ENCODE measurements at places on chromosomes 12 and 14.

- no peak for DNase-seq
Observed at GRCh38 chr12:46675736-46676135, 150.1 kb downstream of the SLC38A4 start.

GRCh38 chr14:20587489-20588154, at the start of gene RNASE11:
Gene RNASE11 (minus strand): TSS chr14:20588001.
- no peak for DNase-seq

- no peak for DNase-seq
Observed at GRCh38 chr12:128908254-128908653, 55.0 kb downstream of the GLT1D1 start.

DNA sequence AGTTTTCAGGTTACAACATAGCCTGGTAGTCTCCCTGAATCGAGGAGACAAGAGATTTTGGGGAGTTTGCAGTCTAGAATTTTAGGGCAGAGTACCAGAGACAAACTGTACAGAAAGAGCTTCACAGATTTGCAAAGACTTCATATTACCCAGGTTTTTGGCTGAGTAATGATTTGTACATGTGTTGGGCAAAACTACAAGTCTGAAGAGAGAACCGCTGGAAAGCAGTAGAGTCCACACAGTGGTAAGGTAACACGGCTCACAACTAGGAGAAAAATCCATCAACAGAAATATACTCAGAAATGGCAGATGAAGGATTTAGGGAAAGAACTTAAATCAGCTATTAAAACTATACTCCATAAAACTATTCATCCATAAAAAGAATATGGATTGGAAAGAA, 25.7 kb downstream of the FBXO33 start:
- no peak for DNase-seq

- no peak for DNase-seq
Observed at GRCh38 chr12:58995666-58996363, 75.5 kb upstream of the LRIG3 start.

GRCh38 chr12:109110988-109111495, 5.3 kb upstream of the ACACB start:
- no peak for DNase-seq

DNA sequence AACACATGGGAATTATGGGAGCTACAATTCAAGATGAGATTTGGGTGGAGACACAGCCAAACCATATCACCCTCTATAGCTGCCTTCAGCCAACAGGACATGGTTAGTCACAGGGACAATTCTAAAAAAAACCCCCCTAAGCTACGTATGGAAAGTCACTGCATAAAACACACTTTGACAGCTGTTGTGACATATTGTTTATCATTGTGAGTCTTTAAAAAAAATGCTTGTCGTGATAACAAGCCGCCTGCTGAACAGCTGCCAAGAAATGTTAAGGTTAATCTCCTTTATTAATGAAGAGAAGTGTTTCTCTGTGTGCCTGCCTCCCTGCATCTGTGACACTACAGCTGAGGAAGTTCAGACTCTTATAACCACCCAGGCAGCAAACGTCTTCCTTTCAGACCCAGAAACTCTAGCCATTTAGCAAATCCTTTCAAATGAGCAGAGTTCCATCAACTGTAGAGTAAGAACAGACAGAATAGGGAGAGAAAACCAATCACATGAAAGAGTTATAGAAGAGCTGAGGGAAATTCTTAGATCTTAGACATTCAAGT, 1459.6 kb upstream of the TMEM132C start:
- no peak for DNase-seq

DNA sequence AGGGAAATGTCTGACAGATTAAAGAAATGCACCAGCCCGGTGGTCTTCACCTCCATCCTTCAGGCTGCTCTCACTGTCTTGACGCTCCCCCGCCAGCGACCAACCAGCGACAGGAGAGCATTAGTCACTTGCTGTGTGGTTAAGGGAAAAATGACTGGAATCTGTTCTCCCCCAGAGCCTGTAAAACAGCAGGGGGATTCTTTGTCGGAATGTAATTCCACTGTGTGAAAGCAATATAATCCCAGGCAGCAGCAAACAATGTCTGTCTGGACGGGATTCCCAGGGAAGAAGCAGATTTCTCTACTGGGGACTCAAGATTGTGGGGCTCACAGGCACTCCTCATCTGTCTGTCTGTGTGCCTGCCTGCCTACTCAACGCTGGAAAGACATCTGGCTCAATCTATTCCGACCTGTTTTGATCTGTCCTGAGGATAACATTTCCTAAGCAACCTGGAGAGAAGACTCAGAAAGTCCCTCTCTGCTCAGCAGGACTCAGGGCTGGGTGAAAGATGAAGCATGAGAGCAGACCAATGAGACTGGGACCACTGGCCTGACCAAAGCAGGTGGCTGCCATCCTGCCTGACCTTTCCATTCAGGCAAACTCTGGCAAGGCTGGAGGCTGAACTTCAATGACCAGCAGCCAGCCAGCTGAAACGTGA, 54.6 kb downstream of the NUAK1 start:
- no peak for DNase-seq

GRCh38 chr12:99386907-99387306, 260.6 kb upstream of the GARIN6 start:
- DNase-seq: no peak

DNA sequence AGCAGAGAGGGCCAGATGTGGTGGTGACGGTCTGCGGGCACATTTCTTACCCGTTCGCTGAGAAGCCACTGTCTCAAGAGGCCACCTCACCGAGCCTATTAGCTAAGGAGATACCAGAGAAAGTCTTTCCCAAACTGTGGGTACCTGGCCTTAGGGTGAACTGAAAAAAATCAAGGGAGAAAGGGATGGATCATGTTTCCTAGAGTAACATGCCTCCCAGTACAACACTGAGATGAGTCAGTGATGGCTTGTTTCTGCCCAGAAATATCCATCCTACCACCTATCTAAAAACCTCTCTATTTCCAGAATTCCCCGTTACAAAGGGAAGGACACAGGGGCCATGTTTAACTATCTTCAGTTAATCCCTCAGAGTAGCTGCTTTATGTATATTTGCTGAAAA, 83.7 kb downstream of the LMNTD1 start:
- DNase-seq: no peak

- no peak for DNase-seq
Observed at GRCh38 chr12:27305673-27306456, 26.8 kb upstream of the BMAL2 start.

GRCh38 chr12:105221583-105222283, 14.2 kb downstream of the APPL2 start:
- DNase-seq: no peak

DNA sequence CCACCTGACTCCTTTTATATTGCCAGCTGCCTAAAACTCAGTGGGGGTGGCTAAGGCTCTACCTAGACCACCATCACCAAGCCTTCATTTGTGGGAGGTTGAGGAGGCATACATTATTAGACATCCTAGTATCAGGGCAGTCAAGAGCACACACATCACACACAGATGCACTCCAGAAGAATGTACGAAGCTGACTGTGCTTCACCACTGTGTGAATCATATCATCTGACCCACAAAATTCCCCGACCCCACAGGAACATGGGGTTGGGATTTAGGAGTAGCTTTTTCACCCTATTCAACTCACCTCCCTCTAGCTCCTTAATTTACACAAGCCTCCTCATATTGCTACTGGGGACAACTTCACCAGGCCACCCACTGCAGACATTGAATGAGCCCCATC, 64.8 kb upstream of the BDKRB2 start:
- DNase-seq: no peak

GRCh38 chr14:61803755-61804154, 41.5 kb downstream of the SNAPC1 start:
- DNase-seq: no peak

GRCh38 chr14:61466249-61466904, 145.0 kb downstream of the PRKCH start:
- no peak for DNase-seq

DNA sequence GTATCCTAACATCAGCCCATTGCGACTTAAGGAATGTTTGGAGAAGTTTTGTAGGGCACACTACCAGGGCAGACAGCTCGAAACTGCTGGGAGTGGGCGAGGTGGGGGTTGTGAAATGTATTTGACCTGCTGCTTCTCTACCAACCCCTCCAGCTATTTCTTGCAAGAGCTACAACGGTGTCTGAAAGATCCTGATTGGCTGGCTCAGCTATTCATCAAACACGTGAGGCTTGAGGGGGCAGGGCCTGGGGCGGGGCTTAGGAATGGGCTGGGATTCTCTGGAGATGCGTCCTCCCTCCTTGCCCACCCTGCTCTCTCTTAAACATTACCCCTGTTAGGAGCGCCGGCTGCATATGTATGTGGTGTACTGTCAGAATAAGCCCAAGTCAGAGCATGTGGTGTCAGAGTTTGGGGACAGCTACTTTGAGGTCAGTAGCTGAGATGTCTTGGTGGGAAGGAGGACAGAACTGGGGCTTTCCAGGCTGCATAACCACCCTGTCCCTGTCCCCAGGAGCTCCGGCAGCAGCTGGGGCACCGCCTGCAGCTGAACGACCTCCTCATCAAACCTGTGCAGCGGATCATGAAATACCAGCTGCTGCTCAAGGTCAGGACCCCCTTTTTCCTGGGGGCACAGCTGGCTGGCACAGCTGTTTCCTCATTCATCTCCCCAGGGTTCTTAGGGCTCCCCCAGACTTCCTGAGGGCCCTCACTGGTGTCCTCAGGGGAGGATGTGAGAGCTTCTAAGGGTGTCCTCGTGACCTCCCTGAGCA, 3.1 kb downstream of the ARHGEF25 start:
- DNase-seq: no peak

DNA sequence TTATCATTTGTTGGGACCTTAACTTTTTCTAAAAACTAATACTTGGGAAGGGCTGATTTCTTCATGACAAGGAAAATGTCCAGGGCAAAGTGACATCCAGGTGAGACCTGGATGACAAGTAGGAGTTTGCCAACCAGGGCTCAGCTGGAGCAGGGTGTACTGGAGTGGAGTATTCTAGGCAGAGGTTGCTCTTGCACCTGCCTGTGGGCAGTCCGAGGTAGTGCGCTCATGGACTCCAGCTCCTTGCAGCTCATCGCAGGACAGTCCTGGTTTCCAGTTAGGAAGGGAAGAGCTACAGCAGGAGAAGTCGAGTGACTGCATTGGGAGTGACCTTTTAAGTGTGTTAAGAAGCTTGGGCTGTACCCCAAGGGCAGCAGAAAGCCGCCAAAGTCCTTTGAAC, 175.9 kb downstream of the PELI2 start:
- DNase-seq: no peak

GRCh38 chr14:37603688-37604251, 8.3 kb downstream of the TTC6 start:
- DNase-seq: no peak

GRCh38 chr12:39993268-39993667, 112.6 kb downstream of the SLC2A13 start:
- DNase-seq: no peak

DNA sequence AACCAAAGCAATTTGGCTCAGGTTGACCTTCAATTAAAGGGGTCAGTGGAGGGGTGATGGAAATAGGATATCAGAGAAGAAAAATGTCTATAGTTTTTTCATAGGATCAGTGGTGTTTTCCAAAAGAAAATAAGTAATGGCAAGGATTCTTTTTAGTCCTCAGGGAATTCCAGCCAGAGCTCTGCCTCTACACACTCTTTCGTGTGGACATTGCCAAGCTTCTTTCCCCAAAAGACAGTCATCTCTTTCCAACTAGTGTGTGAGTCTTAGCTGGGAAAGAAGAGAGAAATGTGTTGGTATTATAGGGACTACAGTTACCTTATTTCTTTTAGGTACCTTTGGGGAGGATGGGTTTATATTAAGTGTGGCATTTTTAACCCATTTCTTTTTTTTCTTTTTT, 46.5 kb downstream of the RBMS2 start:
- no peak for DNase-seq

DNA sequence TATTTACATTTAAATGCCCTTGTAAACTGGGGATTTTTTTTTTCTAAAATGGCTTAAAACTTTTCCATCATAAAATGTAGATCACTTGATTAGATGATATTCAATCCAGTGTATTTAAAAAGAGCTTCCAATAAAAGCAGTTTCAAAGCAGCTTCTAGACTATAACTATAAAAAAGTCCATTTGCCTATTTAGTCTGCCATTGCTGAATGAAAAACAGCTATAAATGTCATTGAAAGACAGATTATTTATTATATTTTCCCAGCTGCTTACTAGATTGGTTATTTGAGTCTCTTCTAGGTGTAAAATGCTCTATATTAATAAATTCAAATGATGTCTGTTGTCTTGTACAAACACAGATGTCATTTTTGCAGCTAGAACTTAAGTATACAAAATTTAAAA, 414.8 kb downstream of the RMST start:
- DNase-seq: no peak

GRCh38 chr14:78254911-78255461, 84.8 kb downstream of the NRXN3 start:
- no peak for DNase-seq

DNA sequence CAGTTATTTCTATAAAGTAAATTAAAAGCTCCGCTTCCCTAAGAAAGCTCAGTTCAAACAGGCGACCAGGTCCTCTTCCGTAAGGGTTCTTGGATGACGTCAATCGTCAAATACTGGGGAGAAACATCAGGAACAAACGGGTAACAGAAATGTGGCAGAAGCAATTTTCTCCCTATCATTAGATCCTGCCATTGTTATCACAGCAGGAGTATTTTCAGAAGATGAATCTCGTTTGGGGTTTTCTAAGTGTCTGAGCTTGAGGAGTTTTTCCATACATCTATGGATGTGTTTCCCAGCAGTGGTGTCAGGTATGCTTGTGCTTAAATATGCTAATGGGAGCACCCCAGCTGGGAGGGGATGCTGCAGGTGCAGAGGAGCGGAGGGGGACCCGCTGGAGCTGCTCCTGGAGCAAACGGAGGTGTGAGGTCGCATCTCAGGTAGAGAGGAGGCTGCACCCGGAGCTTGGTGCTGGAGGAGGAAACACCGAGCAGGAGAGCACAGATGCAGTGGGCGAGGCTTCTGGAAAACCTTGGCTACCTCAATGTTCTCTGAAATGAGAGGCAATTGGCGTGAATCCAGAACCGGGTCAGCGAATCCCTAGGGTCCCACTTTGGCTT, 795.5 kb downstream of the AACS start:
- DNase-seq: no peak

DNA sequence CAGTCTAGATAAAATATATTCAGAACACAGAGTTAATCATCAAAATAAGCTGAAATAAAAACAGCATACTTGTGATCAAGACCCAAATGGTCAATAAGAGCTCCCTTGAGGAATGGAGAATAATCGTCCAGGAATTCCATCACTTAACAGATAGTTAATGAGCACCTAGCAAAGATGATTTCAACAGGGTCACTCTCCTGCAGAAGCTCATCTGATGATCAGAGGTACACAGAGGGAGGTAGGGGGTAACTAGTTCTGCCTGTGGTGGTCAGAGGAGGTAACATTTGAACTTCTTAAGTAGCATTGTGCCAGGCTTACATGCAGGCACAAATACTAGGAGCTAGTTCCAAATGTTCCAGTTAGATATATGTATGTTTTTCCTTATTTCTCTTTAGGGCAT, 9.5 kb downstream of the MED13L start:
- DNase-seq: no peak

DNA sequence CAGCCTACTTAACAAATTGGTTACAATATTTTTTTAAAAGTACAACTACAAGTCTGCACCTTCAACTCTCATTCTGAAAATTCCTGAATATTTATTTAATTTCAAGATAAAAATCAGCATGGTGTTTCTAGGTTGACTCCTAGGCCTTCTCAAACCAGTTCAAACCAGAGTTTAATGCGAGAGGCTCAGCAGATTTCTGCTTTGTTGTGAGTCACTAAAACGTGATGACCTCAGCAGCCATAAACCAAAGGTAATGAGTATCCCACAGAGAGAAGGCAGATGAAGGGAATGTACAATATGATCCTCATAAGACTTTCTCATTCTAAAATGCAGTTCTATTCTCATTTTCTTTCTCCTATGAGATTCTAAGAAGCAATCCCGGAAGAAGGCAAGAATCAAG, 1.5 kb downstream of the PRDM4 start:
- DNase-seq: no peak

Measured in activated CD8-positive, alpha-beta memory T cell treated with anti-CD3 and anti-CD28 coated beads for 4 hours (primary cell).